ENCODE measurements at places on chromosomes 1 and 21.

DNA sequence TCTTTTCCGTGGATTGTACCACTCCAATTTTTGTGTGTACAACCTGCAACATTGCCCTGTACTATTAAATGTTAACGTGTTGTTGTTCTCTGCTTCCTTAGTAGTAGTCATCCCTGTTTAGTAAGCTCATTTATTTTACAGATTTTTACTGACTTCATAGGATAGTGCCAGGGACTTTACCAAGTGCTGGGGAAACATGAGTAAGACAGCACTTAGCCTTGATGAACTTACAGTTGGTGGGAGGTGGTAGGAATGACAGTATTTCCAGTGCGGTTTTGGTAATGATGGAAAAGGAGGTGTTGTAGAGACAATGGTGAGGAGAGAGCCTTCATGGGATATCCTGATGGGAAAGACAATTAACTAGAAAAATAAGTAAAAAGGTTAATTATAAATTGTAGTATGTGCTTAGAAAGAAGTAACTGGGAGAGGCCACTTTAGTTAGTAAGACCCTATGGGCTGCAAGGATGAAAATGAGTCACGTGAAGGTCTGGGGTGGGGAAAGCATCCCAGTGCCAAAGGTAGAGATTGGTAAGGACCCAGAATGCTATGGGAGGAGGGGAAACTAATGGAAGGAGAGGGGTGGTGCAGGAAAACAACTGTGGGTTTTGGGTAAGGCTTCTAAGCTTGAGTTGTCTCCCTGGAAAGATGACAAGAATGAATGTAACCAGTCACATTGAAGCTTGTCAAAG lies 1.7 kb downstream of the RLF start:
- no peak for DNase-seq

- no peak for DNase-seq
Observed at GRCh38 chr1:182633657-182634281, 29.6 kb upstream of the RGS16 start.

- DNase-seq: no peak
Observed at GRCh38 chr1:207034208-207034607, 1.7 kb upstream of the C1orf116 start.

- no peak for DNase-seq
Observed at GRCh38 chr21:40254540-40255465, 387.6 kb downstream of the PCP4 start.
